ENCODE measurements at places on chromosomes 11 and 22.

DNA sequence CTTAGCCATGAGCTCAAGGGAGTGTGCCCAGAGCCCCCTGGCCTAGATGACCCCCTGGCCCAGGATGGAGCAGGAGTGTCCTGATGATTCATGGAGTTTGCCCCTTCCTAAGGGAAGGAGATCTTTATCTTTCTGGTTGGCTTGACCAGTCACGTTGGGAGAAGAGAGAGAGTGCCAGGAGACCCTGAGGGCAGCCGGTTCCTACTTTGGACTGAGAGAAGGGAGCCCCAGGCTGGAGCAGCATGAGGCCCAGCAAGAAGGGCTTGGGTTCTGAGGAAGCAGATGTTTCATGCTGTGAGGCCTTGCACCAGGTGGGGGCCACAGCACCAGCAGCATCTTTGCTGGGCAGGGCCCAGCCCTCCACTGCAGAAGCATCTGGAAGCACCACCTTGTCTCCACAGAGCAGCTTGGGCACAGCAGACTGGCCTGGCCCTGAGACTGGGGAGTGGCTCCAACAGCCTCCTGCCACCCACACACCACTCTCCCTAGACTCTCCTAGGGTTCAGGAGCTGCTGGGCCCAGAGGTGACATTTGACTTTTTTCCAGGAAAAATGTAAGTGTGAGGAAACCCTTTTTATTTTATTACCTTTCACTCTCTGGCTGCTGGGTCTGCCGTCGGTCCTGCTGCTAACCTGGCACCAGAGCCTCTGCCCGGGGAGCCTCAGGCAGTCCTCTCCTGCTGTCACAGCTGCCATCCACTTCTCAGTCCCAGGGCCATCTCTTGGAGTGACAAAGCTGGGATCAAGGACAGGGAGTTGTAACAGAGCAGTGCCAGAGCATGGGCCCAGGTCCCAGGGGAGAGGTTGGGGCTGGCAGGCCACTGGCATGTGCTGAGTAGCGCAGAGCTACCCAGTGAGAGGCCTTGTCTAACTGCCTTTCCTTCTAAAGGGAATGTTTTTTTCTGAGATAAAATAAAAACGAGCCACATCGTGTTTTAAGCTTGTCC lies 14.3 kb downstream of the ADORA2A start:
- no peak for DNase-seq

DNA sequence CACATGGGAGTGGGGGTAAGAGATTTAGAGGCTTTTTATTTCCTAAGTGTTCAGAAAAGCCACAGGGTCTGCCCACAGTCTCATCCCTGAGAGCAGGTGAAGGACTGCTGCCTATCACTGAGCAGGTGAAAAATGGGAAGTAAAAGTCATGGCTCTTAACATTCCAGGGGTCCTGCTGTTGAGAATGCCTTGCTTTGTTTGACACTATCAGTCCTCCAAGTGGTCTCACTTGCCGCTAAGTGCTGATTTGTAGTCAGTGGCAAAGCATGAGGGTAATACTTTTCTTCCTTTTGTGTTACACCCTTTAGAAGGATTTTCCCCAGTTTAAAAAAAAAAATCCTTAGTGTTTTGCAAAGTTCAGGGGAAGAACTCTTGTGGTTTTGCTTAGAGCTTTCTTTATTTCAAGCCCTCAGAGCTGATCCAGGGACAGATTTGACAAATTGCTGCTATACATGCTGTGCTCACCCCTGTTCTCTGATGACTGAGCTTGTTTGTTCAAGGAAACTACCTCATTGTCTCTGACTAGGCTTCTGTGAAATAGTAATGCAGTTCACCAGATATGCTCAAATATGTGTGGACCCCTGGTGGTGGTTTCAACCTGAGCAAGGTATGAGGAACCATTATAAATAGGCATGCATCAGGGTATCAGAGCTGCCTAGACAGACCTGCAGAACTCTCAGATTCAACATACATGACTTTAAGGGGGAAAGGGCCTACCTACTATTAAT lies 141.0 kb downstream of the ARHGAP42 start:
- DNase-seq, result peak; percentile 37

DNA sequence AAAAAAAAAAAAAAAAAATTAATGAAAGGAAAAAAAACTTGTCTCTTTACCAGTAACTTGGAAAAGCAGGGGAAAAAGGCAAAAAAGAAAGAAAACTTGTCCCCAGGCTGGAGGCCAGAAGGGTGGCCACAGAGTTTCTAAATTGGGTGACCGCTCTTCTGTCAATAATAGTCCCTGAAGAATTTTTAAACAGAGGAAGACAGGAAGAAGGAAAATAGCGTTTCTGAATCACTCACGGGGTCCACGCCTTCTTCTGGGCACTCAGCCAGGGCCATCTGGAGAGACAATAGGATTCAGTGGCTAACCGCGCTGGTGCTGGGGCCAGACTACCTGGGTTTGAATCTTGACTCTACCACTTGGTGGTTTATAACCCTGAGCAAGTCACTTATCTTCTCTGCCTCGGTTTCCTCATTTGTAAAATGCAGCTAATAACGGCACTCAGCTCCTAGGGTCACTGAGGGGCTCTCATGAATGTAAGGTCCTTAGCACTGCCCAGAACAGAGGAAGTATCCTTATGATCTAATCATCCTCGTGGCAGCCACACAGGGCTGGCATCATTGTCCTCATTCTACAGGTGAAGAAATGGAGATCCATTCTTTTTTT lies 7.0 kb downstream of the C11orf86 start:
- peak; percentile 67 for DNase-seq

DNA sequence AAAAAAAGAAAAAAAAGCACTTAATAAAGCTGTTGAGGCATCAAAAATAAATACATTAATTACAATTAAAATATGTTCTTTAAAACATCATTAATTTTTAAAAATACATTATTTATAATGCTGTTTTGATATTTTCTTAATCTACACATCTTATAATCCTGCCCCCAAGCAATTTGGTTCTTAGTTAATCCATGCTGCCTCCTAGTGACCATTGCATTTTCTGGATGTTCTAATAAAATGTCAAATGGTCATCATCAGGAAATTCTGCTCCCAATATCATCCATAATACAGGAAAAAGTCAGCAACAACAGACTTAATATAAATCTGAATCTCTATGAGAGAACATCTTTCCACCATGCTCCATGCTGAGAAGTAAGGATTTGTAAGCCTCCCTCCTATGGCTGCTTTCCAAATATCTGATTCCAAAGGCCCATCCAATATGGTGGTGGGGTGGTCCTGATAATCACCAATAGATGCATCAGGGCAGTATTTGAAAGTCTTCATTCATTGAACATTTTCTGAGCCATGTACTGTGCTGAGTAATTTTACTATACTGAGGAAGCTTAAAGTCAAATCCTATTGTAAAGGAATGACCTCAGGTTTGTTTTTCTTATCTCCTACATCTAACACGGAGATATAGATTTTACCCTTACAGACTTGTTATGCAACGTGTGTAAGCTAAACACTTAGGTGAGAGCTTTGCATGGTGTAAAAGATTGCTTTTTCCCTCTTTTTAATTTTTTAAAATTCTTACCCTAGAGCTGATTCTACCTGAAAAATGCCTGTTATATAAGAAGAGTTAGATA lies 124.7 kb upstream of the BMAL1 start:
- no peak for DNase-seq

DNA sequence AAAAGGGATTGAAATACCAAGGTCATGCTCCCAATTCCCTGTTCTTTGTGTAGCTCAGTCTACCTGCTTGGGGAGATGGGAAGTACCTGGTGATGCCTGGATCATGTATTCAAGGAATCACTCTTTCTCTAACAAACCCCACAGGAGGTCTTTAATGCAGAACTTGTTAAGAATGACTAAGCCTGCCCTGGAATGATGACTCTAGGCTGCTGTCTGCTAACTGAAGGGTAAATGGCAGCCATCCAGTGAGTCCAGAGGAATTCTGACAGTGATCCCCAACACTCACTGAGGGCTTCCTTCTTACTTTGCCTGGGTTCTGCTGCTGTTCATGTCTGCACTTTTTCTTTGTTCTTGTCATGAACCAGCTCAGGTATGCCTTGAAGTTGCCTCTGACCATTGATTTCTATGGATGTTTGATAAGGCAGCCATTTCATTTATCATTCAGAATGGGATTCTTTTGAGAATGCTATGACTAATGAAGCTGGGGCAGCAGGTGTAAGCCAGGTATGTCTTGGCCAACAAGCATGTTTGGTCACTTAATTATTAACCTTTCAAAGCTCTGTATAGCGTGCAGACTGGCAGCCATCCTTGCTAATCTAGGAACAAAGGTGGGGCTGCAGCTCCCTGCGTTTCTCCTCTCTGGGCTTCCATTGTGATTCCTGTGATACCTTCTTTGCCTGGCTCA lies 11.4 kb downstream of the PRSS23 start:
- DNase-seq, result no peak

DNA sequence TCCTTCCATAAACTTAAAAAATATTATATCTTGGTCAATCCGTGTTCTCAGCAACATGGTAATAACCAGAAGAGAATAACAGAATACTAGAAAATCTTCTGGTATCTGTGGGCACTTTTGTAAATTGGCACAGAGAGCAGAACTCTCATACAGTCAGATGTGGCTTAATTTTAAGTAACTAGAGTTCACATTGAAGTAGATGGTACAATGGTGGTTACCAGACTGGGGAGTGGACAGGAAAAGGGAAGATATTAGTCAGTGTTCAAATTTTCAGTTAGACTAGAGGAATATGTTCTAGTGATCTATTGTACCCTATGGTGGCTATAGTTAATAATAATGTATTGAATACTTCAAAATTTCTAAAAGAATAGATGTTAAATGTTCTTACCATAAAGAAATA lies 6.9 kb downstream of the OR52H1 start:
- DNase-seq, result no peak

- DNase-seq, result no peak
Observed at GRCh38 chr11:108858622-108859021, 193.8 kb downstream of the DDX10 start.

DNA sequence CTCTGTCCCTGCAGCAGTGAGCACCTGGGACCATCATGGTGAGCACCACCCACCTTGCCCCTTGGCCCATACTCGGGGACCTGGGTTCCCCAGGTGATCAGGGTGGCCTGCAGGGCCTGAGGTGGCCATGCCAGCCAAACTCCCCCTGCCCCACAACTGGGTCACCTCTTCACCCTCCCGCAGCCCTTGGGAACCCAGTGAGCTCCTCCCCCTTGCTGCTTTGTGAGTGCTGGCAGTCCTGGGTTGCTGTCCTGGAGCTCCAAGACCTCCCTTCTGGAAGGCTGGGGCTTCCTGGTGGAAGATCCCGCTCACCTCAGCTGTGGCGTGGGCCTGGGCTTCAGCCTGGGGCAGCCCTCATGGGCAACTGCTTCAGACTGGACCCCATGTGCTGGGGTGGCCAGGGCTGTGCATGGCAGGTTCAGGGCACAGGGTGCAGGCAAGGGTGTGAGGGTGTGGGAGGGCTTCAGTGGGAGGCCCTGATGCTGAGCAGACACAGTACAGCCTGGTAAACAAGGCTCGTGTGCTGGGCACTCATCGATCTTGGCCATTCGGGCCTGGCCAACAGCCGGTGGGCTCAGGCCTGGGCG lies 57.6 kb downstream of the RTN4R start:
- DNase-seq, result no peak

- DNase-seq, result no peak
Observed at GRCh38 chr11:45252134-45252856, 33.8 kb downstream of the SYT13 start.

- no peak for DNase-seq
Observed at GRCh38 chr11:47376107-47376524, 2.2 kb downstream of the SPI1 start.

- no peak for DNase-seq
Observed at GRCh38 chr11:111466615-111467014, 45.6 kb downstream of the BTG4 start.

DNA sequence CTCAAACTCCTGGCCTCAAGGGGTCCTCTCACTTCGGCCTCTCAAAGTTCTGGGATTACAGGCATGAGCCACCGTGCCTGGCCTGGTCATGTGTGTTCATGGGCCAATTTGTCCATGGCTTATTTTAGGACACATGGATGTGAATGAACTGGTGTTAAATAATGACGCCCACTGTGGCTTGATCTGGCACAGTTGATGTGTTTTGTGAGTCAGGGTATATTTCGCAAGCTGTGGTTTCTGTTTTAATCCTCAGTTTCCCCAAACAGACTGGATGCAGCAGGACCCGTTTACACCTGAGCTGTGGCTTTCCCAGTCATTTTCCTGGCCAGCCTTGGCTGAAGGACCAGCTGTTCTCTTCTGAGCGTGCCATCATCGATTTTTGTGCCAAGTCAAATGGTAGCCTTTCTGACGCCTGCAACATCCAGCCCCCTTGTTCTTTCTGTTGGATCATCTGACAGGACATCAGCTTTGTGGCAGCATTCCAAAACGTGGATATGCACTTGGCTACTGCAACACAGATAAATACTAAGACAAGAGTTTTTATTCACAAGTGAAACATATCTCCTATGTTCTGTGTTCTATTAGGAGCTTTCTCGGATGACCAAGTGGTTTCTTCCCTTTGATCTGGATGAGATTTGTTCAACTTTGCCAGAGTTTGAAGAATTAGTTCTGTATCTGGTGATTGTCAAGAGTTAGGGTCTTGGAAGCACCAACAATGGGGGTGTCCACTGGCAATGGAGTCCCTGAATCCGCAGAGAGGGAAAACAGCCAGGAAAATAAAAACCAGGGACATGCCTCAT lies 40.0 kb upstream of the SEPTIN5 start:
- DNase-seq, result no peak

- DNase-seq, result no peak
Observed at GRCh38 chr11:76424891-76425290, 19.9 kb upstream of the EMSY start.

- DNase-seq, result no peak
Observed at GRCh38 chr11:43404406-43404805, 45.7 kb downstream of the TTC17 start.

DNA sequence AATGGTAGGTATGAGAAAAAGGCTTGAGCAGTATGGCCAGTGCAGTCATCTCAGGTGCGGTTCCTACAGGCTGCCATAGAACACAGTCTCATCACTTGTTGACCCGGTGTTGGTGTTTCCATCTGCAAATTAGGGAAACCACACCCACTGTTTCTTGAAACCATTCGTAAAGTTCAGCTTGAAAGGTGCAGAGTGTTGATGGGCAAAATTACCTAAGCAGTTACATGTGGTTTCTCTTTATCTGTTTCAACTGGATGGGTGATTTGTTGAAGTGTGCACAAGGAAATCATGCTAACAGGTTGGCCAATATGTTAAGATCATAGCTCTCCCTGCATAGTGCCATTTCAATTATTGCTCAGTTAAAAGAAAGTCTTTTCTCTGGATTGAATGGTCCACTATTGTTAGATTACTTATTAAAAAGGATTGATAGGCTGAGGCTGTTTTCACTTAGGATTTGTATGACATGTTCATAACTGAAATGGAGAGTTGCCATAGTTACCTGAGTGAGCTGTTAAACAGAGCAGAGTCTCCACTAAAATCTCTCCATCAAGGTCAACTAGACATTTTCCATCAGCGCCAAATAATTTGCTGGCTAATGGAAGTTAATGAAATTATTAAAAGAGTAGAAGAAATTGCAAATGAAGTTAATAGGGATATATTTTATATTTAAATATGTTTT lies 203.1 kb upstream of the MTMR2 start:
- DNase-seq, result no peak

Data from epithelial cell of prostate (primary cell).